Mucosa of descending colon (tissue), 3 donors: ENCODE measurements at places on chromosomes 16 and 17. TPM values are rescaled to one million over a fixed set of nuclear protein-coding genes. Genes with fewer than 3 reads are reported as not detected.

DNA sequence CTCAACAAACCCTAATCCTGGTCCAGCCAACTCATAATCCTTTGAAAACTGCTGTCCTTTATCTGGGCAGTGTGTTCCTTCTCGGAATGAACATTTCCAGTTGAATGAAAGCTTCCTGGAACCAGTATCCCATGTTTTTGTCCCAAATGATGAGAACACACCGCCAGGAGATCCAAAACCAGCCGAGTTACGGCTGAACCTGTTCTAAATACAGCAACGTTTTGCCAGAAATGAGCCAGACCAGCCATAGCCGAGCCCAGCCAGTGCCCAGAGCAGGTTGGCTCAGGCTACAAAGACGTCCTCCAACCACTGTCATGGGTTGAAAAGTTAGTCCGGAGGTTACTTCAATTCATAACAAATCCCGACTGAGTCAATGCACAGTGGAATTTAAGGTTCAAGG, 67.6 kb upstream of the FOXF1 start:
- no peak for DNase-seq

The TP53TG3B gene
- total RNA-seq, result not detected

The STH gene
- not detected for total RNA-seq

GRCh38 chr17:72594248-72594647, 473.4 kb downstream of the SOX9 start:
- no peak for DNase-seq

DNA sequence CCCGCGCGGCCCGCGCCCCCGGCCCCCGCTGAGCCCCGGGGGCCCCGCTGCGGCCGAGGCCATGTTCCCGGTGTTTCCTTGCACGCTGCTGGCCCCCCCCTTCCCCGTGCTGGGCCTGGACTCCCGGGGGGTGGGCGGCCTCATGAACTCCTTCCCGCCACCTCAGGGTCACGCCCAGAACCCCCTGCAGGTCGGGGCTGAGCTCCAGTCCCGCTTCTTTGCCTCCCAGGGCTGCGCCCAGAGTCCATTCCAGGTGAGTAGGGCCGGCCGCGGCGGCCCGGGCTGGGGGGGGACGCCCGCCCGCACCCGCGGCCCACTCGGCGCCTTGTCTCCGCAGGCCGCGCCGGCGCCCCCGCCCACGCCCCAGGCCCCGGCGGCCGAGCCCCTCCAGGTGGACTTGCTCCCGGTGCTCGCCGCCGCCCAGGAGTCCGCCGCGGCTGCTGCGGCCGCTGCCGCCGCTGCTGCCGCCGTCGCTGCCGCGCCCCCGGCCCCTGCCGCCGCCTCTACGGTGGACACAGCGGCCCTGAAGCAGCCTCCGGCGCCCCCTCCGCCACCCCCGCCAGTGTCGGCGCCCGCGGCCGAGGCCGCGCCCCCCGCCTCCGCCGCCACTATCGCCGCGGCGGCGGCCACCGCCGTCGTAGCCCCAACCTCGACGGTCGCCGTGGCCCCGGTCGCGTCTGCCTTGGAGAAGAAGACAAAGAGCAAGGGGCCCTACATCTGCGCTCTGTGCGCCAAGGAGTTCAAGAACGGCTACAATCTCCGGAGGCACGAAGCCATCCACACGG, 504 bp downstream of the MAZ start:
- peak; percentile 87 for DNase-seq

GRCh38 chr17:77696721-77697460, 261.6 kb upstream of the TNRC6C start:
- DNase-seq, result no peak

GRCh38 chr17:36728030-36728991, 126.9 kb downstream of the MRM1 start:
- no peak for DNase-seq

The GEMIN4 gene
- 20.3 TPM for total RNA-seq

GRCh38 chr17:76528528-76529223, 8.8 kb downstream of the CYGB start:
- peak; percentile 27 for DNase-seq

DNA sequence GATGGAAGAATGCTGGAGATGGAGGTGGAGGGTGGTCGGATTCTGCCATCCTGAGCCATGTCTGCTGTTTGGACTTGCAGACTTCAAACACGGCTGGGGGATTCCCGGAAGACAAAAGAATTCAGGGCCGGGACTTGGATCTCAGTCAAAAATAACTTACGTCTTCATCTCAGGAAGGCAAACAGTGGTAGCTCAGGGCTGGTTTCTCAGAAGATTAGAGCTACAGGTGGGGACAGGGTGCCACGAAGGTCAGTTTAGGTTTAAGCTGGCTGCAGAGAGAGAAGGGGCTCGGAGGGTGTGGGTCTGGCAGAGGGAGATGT, 4.3 kb upstream of the RHBDL3 start:
- DNase-seq, result no peak

DNA sequence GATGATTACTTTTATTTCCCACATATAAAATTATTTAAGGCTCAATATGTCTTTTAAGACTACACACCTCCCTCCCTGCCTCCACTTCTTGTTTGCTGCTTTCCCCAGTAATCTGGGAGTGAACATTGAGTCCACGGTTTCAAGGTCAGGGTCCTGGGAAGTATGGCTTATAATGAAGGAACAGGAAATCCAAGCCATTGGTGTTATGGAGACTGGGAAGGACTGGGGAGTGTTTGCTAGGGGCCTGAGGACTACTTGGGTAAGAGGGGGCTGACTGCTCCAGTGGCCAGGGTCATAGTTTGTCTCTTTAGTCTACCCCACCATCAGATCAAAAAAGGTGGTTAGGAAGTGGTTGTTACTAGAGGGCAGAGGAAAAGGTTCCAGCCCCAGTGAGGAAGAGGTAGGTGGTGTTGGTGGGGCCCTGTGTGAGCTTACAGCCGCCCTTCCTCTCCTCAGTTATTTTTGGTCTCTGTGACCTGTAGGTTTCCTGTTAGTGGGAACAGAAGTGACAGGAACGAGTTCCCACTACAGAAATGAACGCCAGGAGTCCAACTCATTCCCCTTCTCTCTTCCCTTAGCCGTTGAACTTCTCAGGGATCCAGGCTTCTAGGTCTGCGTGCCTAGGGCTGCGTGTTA, 742 bp upstream of the SLC16A13 start:
- DNase-seq, result no peak

GRCh38 chr17:3554440-3554839, 3.2 kb downstream of the TRPV3 start:
- peak; percentile 25 for DNase-seq

- DNase-seq, result no peak
Measured at GRCh38 chr17:74045608-74046280, 157.7 kb upstream of the RPL38 start.

The ZDHHC1 gene
- 12.3 TPM for total RNA-seq

- DNase-seq, result no peak
Measured at GRCh38 chr16:51638339-51639135, 487.5 kb upstream of the SALL1 start.

The CCL3 gene
- 4.1 TPM for total RNA-seq

- DNase-seq, result no peak
Measured at GRCh38 chr16:80512593-80512853, 28.3 kb upstream of the DYNLRB2 start.

The KRT10 gene
- total RNA-seq, result 26.4 TPM

The DNAI2 gene
- total RNA-seq, result not detected

The ITGAX gene
- 2.9 TPM for total RNA-seq

DNA sequence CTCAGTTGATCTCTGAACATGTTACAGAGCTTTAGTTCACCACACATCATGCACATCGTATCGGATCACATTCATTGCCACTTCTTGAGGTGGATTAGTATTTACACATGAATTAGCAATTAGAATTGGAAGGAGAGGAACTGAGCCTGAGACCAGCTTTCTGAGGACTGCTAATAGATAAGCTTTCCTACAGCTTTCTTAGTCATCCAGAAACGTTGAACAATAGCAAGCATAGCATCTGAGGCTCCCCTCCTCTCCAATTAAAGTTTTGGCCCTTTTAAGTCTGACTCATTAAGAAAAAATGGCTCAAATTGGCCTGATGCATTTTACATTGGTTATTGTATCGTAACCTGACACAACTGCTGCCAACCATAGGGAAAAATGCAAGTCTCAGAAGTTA, 1130.4 kb downstream of the CDH8 start:
- no peak for DNase-seq

The DRC3 gene
- total RNA-seq, result 1.4 TPM

GRCh38 chr16:3025032-3026002, 1.5 kb downstream of the THOC6 start:
- peak; percentile 51 for DNase-seq

GRCh38 chr16:51565184-51565583, 414.1 kb upstream of the SALL1 start:
- DNase-seq, result no peak

The ENGASE gene
- 89.6 TPM for total RNA-seq

- no peak for DNase-seq
Measured at GRCh38 chr17:81884968-81885367, 6.4 kb downstream of the ALYREF start.

The SENP3 gene
- total RNA-seq, result 37.7 TPM

The CDRT15 gene
- total RNA-seq, result not detected

DNA sequence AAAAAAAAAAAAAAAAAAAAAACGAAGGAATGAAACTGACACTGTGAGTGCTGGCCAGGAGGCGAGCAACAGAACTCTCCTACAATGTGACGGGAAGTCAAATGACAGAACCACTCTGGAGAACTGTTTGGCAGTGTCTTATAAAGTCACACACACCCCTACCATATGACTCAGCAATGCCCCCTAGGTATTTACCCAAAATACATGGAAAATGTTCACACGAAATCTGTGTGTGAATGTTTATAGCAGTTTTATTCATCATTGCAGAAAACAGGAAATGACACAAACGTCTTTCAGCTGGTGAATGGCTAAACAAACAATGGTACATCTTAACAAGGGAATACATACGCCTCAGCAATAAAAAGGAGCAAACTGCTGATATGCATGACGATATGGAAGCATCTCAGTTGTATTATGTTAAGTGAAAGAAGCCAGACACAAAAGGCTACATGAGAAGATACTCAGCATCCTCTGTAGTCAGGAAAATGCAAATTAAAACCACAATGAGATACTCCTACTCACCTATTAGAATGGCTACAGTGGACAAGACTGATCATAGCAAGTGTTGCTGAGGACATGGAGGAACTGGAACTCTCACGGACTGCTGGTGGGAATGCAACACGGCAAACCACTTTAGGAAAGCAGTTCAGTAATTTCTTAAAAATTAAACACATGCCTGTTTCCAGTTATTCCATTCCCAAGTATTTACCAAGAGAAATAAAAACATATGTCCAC, 74.7 kb downstream of the TBC1D16 start:
- DNase-seq, result no peak

The MYH1 gene
- total RNA-seq, result 0.06 TPM

The CCL16 gene
- 0.44 TPM for total RNA-seq

The SEZ6L2 gene
- total RNA-seq, result 6.1 TPM

GRCh38 chr16:62638964-62639870, 603.0 kb upstream of the CDH8 start:
- DNase-seq, result no peak

GRCh38 chr16:50434872-50435478, 66.2 kb upstream of the BRD7 start:
- DNase-seq, result no peak

- DNase-seq, result no peak
Measured at GRCh38 chr16:66408163-66409048, 18.7 kb upstream of the BEAN1 start.

- no peak for DNase-seq
Measured at GRCh38 chr16:82845116-82845515, 218.3 kb downstream of the CDH13 start.

The DDX42 gene
- total RNA-seq, result 137 TPM

DNA sequence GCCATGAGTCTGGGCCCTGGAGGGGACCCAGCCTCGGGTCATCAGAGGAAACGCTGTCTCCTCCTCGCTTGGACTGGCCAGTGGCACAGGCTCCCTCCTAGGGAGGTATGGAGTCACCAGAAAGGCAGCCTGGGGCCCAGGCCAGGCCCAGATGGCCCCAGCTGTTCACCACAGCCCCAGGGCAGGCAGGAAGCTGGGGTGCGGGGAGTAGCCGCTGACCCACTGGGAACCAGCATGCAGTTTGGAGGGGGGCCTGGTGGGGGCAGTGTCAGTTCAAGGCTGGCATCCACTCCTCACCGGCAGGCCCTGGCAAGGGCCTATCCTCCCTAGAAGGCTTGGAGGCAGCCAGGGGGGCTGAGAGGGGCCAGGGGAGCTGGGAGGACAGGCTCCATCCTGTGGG, 48.8 kb downstream of the SDK2 start:
- DNase-seq, result peak; percentile 69
